ENCODE measurements at places on chromosomes 12 and 14.

- no peak for DNase-seq
These were observed 150.5 kb upstream of the KRR1 start for GRCh38 chr12:75661908-75662307.

GRCh38 chr14:93042968-93043940, 72.5 kb downstream of the ITPK1 start:
- DNase-seq = no peak

DNA sequence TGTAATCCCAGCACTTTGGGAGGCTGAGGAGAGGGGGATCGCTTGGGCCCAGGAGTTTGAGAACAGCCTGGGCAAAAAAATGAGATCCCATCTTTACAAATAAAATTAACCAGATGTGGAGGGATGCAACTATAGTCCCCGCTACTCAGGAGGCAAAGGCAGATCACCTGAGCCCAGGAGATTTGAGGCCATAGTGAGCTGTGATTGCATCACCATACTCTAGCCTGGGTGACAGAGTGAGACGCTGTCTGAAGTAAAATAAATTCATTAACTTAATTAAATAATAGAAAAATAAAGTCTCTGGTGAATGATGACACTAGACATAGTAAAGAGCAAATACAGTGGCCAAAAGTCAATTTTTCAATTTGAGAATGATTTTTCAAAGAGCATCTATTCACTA, 16.1 kb upstream of the PLEKHA5 start:
- no peak for DNase-seq

DNA sequence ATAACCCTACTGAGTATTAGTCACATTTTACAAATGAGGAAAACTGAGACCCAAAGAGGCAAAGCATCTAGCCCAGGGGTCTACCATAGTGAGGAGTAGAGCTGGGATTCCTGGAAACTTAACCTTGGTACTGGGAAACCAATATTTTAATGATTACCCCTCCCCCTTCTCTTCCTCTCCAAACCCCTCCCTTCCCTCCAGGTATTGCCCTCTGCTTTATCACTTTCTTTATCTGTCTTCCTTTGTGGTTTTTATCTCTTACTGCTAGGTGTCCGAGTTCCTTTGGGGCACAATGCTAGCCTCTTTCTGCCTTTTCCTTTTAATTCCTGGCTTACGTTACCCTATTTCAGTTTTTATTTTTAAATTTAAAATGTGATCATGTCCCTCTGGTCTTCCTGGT, 2.8 kb downstream of the GABARAPL1 start:
- no peak for DNase-seq

DNA sequence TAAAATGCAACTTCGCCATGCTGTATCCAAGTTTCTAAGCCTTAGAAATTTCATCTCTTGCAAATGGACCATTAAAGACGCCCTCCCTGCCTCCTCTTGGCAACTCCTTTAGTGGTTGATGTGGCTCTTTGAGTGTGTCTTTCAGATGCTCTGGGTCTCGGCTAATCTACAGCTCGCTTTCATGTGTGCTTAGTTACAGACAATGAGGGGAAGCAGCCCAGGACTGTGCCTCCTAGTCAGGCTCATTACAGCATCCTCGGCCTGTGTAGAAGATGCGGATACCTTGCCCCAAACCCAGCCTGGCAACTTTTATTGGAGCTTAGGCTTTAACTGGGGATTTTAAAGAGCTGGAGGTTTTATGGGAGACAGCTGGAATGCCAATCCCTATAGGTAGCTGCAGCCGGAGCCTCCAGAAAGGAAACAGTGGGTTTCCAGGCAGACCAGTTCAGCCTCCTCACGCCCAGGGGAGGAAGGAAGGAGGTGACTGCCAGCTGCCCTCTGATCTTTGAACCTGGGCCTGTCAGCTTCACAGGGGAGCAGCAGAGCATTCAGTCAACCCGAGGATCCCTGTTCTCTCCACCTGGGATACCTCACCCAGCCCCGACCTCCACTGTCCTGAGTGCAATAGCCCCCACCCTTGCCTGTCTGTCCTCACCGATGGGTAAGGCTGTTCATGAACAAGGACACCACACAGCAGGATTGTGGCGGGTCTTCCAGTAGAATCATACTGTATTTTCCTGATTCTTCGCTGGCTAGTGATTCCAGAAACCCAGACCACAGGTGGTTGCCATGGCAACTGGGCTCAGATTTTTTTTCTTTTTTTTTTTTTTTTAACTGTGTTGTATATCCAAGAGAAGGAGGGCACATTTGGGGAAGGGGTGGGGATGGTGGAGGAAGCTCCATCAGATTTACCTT, 638.5 kb downstream of the MED13L start:
- DNase-seq = no peak

DNA sequence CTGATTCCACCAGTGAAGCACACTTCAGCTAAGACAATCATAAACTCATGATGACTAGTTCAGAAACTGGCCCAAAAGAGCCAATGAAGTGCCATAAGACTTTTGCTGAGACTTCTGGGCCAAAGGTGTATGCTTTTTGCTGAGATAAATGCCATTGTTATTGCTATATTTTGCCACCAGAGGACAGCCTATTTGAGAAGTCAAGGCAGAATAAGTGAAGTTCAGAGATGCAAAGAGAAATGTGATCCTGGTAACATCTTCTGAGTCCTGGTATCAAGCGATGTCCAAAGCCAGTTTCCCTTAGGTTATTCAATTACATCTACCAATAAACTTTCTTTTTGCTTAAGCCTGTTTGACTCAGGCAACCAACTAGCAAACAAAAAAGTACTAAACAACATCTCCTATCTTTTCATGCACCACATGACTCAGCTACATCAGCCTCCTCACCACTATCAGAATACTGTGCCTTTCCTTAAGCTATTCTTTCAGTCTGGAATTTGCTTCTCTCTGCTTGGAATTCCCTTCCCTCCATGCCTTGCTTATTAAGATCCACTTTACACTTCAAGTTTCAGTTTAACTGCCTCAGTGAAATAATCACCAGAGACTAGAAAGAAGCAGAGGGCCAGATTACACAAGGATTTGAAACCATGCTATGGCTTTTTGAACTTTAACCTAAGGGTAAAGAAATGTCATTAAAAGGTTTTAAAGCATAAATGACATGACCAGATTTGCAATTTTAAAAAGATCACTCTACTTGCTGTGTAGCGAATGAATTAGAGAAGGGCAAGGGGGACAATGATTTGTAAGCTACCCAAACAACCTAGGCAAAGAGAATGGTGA, 14.0 kb downstream of the CRY1 start:
- DNase-seq = no peak

DNA sequence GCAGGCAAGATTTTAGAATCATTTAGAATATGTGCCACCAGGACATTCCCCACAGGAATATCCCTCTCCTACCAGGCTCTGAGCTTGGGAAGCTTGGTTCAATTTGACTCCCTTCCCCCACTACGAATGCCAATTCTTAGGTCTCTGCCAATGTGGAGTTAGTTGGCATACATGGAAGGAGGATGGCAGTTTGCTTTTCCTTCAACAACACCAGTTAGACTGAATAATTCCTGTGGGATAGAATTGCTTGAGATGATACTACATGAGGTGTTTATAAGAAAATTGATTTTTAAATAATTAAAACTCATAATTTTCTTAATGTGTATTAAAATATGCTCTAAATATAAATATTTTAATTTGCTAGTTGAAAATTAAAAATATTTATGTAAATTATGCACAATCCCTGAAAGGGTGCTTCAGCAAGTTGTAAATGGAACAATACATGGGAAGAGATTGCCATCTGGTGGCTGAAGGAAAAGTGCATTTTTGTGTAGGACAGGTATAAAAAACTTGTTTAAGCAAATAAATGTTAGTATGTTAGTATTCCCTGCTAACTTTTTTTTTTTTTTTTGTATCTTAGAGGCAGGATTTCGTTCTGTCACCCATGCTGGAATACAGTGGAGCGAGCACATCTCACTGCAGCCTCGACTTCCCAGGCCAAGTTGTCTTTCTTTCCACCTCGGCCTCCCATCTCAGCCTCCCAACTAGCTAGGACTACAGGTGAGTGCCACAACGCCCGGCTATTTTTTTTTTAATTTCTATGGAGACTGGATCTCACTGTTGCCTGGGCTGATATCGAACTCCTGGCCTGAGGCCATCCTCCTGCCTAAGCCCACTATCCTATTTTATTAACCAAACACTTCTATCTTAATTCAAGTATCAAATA, 25.8 kb upstream of the STRAP start:
- no peak for DNase-seq

GRCh38 chr14:22378181-22378580, 210.8 kb downstream of the DAD1 start:
- no peak for DNase-seq

DNA sequence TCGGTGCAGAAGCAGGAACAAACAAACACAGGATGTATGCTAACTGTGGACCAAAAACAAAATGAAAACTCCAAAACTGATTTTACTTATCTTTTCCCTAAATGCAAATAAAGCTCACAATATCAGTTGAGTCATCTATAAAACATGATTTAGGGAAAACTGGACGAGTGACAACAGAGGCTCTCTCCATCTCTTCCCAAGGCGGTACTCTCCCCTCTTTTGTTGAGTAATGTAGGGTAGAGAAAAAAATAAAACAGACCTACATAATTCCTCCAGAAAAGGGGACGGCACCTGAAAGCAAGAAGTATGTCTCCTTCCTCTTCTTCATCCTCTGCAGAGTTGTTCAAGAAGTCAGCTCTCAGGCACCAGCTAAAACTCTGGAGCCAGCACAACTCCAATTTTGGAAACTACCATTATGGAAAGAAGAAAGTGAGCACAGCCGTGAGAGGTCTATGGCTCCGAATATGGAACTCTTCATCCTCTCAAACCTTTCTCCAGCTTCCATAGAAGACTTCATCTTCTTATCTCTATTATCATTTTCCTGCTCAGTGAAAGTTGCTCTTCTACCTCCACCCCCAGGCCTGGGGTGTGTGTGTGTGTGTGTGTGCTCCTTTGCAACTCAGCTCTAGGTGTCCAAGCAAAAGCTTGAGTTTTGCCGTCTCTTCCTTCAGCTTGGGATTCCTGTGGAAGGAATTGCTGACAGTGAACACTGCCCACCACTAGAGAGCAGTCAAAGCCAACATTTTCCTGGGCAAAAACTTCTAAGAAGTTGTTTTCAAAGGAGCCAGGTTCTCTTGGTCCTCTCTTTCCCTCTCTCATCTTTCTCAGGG, 155.4 kb downstream of the DIO2 start:
- no peak for DNase-seq

DNA sequence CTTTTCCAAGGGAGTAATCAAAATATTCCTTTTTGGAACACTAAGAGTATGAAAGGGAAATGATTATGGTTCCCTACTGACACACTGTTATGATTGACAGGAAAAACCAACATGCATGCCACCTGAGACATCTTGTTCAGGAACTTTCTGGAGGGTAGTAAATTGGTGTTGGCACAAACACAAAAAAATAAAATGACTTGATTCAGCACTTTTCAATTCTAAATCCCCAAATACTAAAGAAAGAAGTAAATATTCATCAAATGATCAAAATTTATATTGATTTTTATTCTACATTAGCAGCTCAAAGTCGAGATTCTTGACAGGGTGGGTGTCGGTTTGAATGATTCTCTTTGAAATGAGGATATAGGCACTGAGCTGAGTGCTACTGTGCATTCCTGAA, 271.4 kb upstream of the NPAS3 start:
- no peak for DNase-seq

DNA sequence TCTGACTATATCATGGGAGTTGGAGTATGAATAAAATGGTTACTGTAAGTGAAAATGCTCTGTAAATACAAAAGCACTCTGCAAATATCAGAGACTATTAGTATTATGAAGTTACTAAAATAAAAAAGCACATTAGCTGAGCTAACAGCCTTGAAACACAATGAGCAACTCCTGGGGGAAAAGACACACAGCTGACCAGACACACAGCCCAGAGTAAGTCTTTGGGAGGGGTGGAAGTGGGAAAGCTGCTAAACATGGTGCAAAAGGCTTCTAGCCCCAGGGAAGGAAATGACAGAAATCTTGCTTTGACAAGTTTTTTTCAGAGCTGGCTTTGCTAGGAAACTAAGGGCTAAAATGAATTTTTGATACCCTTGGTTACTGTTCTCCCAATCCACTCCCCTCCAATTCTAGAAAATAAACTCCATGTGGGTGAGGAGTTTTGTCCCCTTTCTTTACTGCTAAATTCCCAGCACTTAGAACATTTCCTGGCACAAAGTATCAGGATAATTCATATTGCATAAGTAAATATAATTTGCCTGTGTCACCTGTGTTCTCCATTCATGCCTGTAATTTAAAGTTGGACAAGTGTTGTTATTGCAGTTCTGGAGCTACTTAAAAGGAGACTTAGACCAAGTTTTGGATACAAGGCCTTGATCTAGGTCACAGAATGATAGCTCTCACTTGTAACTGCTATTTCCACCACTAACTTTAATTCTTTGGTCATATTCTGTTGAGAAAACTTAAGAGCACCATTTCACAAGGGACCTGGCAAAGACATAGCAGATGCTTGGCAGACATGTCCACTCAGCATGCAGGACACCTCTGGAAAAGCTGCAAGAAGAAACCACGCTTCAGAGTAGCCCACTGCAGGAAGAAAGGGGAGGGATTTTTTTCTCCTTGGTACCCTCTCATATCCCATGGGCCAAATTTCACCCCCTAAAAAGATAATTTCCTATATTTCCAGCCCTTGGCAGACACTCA, 19.0 kb upstream of the RAB3IP start:
- no peak for DNase-seq

DNA sequence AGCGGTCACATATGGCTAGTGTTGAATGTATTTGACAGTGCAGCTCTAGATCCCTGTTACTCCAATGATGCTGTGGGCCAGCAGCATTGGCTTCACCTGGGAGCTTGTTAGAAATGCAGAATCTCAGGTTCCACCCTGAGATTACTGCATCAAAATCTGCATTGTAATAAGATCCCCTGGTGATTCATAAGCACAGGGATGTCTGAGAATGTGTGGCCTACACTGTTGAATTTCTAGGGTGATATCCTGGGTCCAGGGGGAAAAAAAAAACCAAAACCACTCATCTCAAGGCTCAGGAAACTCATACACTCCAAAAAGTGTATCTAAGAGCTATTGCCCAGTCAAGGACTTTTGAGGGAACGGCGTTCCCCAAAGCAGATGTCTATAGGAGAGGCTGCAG, 196.8 kb downstream of the PPM1H start:
- DNase-seq = no peak

GRCh38 chr14:29028973-29029582, 262.5 kb downstream of the FOXG1 start:
- no peak for DNase-seq

DNA sequence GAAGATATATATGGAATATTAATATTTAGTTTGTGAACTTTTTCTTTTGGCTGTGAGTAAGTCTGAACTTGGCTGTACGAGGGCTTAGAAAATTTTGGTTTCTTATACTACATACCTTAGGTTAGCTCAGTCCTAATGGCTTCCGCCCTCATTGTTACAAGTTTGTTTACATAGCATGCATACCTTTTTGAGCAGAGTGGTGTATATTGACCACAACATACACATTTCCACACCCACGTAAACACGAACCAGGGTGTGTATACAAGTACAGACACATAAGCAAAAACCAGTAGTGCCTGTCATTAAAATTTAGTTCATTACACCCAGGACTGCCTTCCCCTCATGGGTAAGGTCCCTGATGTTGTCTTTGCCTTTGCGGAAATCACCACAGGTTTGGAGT, 230.2 kb upstream of the RGS6 start:
- DNase-seq = no peak

GRCh38 chr14:103552011-103552845, 10.2 kb downstream of the BAG5 start:
- no peak for DNase-seq

GRCh38 chr12:75294336-75294735, 35.8 kb downstream of the CAPS2 start:
- DNase-seq = no peak
